ENCODE measurements at places on chromosomes 13 and 19.
A peak's percentile ranks its signal among the peaks of the same experiment; 100 is the strongest.

- DNase-seq, result no peak
These were observed 67.1 kb upstream of the TSC22D1 start for GRCh38 chr13:44643256-44643655.

DNA sequence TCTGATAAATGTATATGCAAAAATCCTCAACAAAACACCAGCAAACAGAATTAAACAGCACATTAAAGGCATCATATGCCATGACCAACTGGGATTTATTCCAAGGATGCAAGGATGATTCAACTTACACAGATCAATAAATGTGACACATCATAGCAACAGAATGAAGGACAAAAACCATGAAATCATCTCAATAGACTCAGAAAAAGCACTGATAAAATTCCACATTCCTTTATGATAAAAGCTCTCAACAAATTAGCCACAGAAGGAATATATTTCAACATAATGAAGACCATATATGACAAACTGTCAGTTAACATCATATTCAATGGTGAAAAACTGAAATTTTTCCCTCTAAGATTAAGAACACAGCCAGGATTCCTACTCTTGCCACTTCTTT, 691.6 kb downstream of the DIAPH3 start:
- DNase-seq, result no peak

DNA sequence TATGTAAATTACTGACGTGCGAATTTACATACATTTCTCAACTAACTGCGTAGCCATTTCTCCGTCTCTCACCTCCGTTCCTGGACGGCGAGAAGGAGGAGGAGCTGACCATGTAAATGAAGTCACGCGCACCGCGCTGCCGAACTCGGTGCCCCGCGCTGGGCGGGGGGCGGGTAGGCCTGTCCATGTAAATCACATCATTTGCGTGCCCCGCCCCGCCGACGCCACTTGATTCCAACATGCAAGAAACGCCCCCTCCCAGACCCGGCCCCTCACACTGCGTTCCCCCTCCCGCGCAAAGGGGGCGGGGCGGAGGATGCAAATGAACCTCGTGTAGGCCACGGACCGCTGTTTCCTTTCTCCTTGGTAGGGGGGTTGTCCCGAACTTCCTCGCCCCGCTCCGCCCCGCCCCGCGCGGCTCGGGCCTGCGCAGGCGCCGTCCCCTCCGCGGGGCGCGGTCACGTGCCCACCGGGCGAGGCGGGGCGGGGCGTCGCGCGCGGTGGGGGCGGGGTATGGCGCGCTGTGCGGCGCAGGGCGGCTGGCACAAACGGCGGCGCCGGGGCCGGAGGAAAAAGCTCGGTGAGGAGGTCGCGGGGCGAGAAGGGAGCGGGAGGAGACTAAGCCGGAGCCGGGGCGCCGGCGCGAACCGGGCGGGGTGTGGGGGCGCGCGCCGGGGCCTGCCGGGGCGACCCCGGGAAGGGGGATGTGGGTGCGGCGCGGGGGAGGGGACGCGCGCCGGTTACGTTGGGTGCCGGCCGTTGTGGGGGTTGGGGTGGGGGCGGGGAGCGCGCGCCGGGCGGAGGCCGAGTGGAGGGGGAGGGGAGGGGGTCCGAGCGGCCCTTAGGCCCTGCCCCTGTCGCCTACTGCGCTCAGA, at the start of gene EGLN2:
Gene EGLN2, plus strand, starts transcription at position 509 of the 875 bp plus-strand sequence. CDS start 1,382 bp downstream, outside the sequence.
- peak; percentile 99 for DNase-seq

- DNase-seq, result no peak
These were observed 8.4 kb downstream of the STARD13 start for GRCh38 chr13:33277037-33277740.

GRCh38 chr19:8498295-8498694, 4.1 kb downstream of the PRAM1 start:
- DNase-seq, result no peak

DNA sequence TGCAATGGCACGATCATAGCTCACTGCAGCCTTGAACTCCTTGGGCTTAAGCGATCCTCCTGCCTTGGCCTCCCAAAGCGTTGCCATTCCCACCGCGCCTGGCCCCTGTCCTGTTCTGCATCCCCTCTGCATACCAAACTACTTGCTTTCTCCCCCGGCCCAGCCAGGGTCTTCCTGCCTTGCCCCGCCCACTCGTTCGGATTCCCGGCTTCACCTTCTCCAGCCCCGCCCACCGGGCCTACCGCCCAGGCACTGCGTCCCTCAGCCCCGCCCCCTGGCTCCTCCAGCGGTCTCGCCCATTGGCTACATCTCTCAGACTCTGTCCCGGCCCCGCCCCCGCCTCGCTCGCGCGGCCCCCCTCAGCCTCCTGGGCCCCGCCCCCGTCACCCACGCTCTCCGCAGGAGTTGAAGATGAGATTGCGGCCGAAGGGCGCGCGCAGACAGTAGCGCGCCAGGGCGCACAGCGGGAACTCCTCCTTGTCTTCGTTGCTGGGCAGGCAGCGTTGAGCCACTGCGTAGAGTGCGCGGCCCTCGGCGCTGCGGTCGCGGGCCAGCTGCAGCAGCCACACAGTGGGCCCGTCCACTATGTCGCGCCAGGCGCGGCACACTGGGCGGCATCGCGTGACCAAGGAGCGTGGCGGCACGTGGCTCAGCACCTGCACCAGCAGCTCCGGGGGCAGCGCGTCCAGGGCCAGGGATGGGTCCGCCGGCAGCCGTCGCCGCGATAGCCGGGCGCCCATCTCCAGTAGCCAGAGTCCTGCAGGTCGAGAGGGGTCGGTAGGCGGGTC, 19.0 kb downstream of the MRPS12 start:
- no peak for DNase-seq

GRCh38 chr19:33290082-33290815, 12.1 kb downstream of the CEBPA start:
- no peak for DNase-seq

DNA sequence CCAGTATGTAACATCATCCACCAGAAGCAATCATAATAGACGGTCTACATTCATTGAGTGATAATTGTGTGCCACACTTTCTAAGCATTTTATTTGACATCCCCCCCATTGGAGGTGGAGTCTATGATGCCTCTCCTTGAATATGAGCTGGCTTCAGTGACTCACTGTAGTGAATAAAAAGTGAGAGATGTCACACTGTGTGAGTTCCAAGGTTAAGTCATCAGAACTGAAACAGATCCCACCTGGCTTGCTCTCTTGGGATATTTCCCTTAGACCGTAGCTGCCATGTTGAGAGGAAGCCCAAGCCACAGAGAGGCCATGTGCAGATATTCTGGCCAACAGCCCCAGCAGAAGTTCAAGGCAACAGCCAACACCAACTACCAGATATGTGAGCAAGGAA, 12.6 kb downstream of the RTBDN start:
- no peak for DNase-seq
